ENCODE measurements at places on chromosomes 12 and 14.

- DNase-seq = no peak
These were observed 54.2 kb downstream of the SUSD6 start for GRCh38 chr14:69665631-69666030.

DNA sequence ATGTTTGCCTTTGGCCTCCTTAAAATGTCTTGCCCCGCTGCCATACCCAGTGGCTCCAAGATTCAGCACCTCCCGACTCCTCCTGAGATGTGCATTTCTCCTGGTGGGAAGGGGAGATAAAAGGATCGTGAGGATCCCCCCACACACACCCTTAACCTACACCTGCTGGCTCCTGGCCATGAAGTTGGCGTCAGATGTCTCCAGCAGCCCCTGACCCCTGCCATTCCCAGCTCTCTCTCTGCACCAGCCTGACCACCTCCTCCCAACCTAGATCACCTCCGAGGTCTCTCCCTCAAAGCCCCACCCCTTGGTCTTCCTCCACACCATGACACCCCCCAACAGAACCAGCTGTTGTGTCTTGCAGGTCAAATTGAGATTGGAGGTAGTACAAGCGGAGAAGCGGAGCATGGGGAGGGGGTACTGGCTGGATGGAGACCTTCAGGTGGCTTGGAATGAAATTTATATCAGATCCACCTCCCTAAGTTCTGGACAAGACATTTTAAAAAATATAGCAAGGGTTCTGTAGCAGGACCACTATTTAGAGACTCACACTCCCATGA lies 151.1 kb upstream of the FKBP4 start:
- no peak for DNase-seq

DNA sequence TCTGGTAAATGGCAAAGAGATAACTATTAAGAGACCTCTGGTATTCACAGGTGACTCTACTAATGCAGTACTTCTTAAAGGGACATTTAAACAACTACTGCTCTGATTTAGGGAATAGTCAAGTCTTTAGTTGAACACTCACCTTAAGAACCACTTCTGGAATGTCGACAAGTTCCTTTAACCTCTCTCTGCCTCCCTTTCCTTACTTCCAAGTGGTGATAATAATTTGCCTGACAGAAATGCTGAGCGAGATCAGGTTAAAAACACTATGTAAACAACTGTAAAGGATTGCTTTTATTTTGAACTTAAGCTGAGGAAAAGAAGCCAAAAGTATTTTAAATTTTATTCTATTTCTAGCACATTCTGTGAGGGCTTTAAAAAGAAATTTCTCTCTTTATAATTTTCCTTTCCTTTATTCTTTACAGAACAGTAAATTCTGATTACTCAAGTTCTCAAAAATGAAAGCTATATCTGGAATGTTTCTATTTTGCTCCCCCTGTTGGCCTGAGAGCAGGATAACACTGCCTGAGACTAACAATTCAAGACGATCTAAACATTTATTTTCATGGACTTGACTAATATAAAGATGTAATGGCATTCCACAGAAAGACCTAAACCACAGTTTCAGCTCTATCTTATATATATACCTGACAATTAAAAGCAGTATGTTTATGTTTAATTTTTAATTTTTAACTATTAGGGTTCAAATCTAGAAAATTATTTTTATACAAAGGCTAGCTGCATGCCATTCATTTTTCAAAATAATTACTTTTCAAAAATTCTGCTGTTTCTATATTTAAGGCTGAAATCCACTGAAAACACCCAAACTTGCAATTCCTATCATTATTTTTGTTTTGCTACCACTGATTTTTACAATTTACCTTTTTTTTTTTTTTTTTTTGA lies 29.2 kb downstream of the ZCCHC8 start:
- no peak for DNase-seq

- DNase-seq = no peak
These were observed 62.1 kb downstream of the ACACB start for GRCh38 chr12:109178532-109178931.

DNA sequence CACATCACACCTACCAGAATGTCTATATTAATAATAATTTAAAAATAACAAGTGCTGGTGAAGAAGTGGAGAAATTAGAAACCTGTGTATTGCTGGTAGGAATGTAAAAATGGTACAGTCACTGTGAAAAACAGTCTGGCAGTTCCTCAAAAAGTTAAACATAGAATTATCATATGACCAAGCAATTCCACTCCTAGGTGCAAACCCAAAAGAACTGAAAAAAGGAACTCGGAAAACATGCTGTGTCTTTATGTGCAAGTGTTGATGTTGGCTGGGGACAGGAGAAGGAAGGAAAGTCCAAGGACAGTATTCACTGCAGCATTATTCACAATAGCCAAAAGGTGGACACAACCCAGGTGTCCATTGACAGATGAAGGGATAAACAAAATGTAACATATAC lies 146.5 kb downstream of the TTC7B start:
- no peak for DNase-seq

DNA sequence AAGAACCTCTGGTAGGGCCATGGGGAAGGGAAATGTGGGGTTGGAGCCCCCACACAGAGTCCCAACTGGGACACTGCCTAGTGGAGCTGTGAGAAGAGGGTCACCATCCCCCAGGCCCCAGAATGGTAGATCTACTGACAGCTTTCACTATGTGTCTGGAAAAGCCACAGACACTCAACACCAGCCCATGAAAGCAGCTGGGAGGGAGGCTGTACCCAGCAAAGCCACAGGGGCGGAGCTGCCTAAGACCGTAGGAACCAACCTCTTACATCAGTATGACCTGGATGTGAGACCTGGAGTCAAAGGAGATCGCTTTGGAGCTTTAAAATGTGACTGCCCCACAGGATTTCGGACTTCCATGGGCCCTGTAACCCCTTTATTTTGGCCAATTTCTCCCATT lies 97.8 kb downstream of the HMGA2 start:
- DNase-seq = no peak

DNA sequence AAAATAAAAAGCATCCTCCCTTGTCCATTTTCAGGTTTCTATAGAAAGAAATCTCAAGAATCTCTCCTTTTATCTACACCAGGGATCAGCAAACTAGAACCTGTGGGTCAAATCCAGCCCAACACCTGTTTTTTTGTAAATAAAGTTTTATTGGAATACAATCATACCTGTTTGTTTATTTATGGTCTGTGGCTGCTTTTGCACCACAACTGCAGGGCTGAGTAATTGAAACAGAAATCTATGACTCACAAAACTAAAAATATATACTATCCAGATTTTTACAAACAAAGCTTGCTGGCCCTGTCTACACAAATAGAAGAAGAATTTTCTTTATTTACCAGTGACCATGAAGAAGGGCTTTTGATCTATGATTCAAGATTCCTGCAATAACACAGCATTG lies 95.1 kb upstream of the COCH start:
- no peak for DNase-seq

GRCh38 chr14:63276492-63277342 lies 42.0 kb downstream of the GPHB5 start:
- peak; percentile 7 for DNase-seq

- no peak for DNase-seq
These were observed 1674.7 kb upstream of the SEL1L start for GRCh38 chr14:83208341-83208740.

GRCh38 chr12:64097366-64098105 lies 124.6 kb downstream of the KICS2 start:
- DNase-seq = no peak

- no peak for DNase-seq
These were observed 84.5 kb upstream of the CDKN3 start for GRCh38 chr14:54312166-54312801.

- DNase-seq = peak; percentile 79
These were observed 23.2 kb upstream of the RAP1B start for GRCh38 chr12:68587448-68587873.

DNA sequence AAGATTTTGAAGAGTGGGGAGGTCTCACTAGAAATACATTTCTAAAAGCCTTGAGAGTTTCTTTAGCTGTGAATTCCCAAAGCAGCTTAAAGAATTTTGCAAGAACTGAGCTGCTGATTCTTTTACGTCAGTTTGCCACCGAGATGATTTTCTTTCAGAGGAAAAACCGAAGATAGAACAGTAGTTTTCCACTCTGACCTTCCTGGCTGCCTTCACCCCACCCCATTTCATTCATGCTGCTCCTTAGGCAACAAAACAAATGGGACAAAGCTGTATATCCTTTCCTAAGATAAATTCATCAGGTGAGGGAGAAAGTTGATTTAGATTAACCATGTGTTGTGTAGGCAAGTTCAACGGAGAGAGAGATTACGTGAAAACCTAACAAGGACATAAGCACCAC lies 947.0 kb downstream of the GALC start:
- DNase-seq = no peak

GRCh38 chr12:123150275-123150743 lies 581 bp downstream of the PITPNM2 start:
- peak; percentile 58 for DNase-seq

DNA sequence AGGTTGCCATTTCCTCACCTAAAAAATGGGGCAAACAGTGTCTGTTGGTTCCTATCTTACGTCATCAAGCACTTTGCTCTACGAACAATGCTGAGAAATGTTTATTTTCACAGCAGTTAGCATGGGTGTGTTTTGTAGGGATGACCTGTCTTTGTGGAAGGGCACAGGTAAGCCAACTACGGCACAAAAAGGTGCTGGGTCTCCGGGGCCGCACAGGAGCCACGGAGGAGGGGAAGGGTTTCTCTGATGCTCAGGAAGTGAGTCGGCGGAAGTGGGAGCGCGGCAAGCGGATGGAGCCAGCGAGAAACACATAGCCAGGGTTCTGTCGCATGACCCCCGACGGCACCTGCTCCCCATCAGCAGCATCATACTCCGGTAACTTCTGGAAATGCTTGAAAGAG lies 65.6 kb upstream of the TCL1B start:
- no peak for DNase-seq

DNA sequence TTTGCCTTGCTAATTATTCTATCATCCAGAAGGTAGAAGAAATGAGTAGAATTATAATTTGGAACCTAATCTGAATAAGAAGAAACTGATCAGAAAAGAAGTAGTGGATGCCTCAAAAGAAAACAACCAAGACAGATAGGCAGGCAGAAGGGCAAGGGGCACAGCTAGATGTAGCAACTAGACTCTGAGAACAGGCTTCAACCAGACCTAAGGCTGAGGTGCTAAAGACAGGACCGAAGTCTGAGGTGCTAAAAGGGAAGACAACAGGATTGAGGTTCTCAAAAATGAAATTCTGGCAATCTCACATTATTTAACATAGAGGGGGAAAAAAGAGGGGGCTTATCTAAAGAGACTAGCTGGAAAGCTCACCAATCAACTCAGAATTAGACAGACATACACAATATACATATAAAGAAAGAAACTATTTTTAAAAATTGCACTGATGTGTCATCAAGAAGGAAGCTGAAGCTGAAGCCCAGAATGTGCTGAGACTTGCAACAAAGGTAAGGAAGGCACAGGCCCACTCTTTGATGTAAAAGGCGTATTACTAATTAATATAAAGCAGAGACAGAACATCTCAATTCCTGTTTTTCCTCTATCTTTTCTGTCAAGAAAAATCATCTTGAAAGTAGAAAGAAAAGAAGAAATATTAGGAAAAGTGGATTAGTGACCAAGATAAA lies 43.8 kb upstream of the CSRNP2 start:
- DNase-seq = no peak

- DNase-seq = no peak
These were observed 265.3 kb downstream of the GRIN2B start for GRCh38 chr12:13716119-13716518.

DNA sequence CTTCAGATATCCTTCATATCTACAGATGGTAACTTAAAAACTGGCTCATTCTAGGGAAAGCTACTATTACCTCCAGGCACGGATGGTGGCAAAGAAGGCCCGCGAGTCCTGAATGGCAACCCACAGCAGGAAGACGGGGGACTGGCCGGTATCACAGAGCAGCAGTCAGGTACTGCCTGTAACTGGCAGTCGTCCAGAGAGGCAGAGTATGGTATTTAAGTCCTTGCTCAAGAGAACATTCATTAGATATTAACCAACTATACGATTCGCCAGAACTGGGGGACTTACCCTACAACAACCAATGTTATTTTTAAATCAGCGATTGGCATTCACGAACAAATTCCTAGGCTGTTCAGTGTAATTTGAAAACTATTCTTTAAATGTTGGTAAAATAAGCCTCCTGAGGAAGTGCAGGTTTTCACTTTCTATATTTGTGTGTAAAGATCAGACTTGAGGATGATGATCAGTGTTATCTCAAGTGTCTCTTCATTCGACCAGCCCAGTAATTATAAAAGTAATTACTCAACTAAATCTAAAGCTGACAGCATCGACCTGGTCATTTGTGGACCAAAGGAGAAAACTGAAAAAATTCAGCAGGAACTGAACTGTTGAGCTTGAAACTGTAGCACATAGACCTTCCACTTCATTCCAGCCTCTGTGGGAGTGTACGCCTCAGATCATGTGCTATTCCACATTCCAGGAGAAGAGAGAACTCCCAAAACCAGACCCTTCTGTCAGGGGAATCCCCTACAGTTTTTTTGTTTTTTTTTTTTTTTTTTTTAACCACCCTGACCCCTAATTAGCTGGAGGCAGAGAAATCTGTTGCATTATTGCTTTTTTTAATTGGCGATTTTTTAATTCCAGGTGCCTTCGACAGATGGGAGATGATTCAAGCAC lies 75.6 kb downstream of the ESR2 start:
- no peak for DNase-seq

- no peak for DNase-seq
These were observed 159.2 kb downstream of the SYT1 start for GRCh38 chr12:79023784-79024183.

GRCh38 chr14:89384023-89384422 lies 33.0 kb downstream of the FOXN3 start:
- no peak for DNase-seq

- no peak for DNase-seq
These were observed 11.8 kb upstream of the RCOR1 start for GRCh38 chr14:102580550-102581110.

DNA sequence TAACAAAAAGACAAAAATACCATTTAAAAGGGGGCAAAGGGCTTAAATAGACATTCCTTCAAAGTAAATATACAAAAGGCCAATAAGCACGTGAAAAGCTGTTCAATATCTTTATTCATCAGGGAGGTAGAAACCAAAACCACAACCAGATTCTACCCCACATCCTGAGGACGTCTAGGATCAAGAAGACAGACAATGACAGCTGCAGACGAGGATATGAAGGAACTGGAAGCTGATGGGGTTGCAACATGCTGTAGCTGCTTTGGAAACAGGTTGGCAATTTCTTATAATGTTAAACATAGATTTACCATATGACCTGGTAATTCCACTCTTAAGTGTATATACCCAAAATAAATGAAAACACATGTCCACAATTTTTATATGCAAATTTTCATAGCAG lies 85.1 kb upstream of the C14orf180 start:
- DNase-seq = no peak

DNA sequence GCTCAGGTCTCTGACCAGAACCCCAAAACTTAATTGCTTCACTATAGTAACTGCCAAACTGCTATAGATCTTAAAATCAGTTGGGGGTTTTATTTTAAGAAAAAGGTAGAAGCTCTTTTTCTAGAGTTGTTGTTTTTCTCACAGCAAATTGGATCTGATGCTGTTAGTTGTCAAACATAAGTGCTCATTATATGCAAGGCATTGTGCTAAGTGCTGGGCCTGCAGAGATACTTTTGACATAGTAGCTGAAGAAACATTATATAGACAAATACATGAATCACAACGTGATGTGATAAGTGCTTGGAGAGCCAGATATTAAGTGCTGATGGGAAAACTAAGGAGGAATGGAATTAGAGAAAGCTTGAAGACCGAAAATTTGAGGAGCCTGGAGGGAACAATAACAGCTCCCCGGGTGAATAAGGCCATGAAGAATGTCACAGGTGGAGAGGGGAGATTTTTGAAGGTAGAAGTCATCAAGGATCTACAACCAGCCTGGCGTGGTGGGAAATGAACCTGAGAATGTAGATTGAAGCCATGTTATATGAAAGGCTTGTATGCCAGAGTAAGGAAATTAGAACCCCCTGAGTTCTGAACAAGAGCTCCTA lies 126.5 kb downstream of the DYRK2 start:
- no peak for DNase-seq
